ENCODE measurements at places on chromosomes 16 and 17. TPM values are rescaled to one million over a fixed set of nuclear protein-coding genes. Genes with fewer than 3 reads are reported as not detected.

Gene NOL3
- total RNA-seq, result 30.1 TPM

Gene ARSG
- 0.43 TPM for total RNA-seq

Gene ZNF276
- total RNA-seq, result 19.0 TPM

Gene SP6
- 2.2 TPM for total RNA-seq

Gene NOG
- total RNA-seq, result 10.4 TPM

Gene UNC13D
- 6.2 TPM for total RNA-seq

Gene OR1A2
- total RNA-seq, result not detected

Gene BRIP1
- total RNA-seq, result 1.5 TPM

All from tracheal epithelial cell (primary cell).